ENCODE measurements at places on chromosomes 5 and 9.
A peak's percentile ranks its signal among the peaks of the same experiment; 100 is the strongest.

DNA sequence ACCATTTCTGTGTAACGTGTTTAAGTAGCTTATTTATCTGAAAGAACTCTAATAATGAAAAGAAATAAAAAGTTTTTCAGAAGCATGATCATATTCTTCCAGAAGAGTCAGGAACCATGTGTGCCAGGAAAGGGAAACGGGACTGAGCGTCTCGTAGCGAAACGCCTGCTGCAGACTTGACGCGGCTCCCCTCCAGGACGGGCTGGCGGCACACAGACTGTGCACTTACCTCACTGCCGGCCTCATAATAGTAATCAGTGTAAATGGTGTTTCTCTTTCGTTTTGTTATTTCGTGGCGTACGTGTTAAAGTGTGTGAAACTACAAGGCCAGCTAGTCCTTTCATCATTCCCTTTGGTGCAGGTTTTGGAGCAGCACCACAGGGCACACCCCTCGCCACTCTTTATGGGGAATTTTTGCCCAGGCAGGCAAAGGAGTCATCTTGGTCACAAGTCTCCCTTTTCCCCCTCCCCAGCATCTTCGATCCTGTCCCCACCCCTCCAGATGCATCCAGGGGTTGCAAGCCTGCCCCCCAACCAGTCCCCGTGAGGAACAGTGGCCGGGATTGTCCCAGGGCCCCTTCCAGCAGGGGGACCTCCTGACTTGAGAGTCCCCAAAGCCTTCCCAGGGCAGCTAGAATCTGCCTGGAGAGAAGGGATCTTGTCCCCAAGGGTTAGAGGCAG lies 233.1 kb downstream of the FANCC start:
- DNase-seq, result no peak

GRCh38 chr9:10705383-10705782 lies 92.6 kb upstream of the PTPRD start:
- no peak for DNase-seq

DNA sequence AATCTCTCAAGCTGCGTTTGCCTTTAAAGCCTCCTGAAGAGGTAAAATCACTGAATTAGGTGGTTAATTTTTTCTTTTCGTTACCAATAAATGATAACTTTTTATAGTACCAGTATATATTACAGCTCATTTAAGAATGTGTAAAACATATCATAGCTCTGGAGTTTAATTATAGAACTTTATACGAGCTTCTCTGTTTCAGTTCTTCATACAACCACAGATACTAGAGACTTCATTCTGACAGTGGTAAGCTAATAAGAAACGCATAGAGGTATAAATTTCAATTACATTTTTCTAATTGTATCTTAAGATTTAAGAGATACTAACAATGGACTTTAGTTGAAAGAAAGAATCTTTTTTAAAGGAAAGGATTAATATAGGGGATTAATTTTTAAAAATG lies 73.9 kb downstream of the PBX3 start:
- DNase-seq, result no peak

GRCh38 chr9:38057416-38058195 lies 11.4 kb downstream of the SHB start:
- DNase-seq, result peak; percentile 86

DNA sequence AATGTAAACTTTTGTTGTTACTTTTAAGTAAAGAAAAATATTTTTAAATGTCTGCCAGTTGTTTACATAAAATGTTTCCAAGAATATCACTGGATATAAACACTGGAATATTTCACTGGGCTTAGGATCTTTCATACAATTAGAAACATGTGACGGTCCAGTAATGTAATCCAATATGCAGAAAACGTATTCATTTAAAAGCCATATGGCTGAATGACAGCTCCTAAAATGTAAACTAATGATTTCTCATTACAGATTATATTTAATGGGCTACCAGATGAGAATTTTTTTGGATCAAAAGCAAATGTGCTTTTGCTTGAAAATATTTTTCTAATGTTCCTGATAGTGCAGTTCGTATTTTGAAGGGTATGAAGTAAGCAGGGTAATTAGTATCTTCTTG lies 124.3 kb downstream of the TTC39B start:
- DNase-seq, result peak; percentile 88

DNA sequence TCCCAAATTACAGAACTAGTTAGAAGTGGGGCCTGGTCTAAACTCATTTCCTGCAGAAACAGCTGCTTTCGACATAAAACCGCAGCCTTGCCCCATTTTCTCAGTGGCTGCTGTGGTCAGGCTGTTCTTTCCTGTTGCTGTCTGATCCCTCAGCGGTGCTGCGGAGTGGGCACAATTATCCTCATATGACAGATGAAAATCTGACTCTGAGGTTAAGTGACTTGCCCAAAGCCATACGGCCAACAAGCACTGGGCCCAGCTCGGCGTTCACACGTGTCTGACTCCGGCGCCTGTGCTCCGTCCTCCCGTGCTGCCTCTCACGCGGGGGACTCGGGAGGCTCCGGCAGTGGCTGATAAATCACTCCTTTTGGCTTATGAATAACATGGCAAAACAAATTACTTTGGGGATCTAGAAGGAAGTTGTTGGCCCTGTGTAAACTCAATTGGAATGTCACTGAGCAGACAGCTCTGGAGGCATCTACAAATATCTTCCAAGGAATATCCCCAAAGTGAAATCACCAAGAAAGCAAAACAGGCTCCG lies 142.6 kb upstream of the LMX1B start:
- no peak for DNase-seq

GRCh38 chr5:113508756-113509155 lies 4.7 kb upstream of the YTHDC2 start:
- no peak for DNase-seq

DNA sequence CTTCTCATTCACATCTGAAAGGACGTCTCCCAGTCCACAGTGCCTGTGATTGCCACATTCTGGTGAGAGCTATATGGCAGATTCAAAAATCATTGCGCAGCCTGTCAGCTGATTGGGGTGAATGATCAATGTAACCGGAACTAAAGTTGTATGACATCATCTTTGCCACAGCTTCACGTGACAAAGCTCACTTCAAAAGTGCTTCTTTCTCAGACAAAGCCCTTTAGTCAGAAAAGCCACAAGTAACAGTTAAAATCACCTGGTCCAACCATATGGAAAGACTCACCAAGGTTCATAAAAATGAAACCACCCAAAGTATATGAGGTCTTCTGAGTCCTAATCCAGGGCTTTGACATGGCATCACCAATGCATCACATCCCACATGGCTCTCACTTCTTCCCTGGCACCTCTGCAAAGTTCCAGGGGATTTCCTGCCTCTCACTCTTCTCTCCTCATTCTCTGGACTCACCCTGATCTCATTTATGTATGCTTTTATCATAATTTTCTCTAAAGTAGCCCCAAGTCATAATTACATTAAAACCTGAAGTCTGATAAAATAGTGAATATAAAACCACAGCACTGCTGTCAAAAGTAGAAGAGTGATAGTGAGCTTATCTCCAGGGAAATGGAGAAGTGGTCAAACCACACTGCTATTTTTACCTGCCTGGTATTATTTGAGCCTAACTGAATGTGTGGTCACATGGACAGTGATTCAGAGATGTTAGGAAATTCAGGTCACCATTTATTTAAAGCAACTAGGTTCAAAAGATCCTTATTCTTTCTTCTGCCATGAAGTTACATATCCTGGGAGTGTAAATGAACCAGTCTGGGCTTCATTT lies 193.1 kb upstream of the PTGER4 start:
- DNase-seq, result no peak

DNA sequence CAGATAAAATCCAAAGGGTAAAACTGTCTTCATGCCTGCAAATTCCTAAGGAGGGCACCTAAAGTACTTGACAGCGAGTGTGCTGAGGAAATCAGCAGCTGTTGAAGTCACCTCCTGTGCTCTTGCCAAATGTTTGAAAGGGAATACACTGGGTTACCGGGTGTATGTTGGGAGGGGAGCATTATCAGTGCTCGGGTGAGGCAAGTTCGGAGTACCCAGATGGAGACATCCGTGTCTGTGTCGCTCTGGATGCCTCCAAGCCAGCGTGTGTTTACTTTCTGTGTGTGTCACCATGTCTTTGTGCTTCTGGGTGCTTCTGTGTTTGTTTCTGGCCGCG lies 727 bp upstream of the ADRB2 start:
- peak; percentile 77 for DNase-seq

DNA sequence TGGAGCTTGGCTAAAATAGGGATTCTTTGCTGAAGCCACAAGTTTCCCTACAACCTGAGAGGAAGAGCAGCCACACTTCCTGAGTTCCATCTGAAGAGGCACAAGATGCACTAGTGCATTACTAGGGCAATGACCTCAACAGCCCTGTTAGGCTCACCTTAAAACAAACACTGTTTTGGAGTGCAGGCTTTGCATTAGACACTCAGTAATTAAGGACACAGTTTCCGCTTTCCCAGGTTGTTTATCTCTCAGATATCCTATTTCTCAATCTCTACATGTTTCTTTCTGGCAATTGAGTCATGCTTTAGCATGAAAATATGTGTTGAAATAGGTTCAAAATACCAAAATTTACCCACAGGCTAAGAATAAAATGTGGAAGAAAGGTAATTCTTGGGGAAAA lies 34.2 kb downstream of the EMB start:
- DNase-seq, result no peak

Measured in NCI-H69 (cell line).